ENCODE measurements at places on chromosomes 4 and X. TPM values are rescaled to one million over a fixed set of nuclear protein-coding genes. Genes with fewer than 3 reads are reported as not detected.

DNA sequence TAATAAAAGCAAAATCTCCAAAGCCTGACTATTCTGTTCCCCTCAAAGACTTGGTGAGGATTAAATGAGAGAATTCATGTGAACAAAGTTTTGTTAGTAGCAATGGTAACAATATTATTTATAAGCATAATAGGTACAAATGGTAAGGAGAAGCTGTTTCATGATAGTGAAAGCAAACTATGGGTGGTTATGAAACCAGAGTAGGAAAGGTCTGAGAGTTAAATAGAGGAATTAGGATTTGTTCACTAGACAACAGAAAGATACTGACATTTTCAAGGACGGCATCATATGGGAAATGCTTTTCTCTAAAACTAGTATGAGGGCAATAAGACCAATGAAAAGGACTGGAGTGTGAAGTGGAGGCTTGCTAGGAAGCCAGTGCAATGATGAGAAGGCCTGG, 128.6 kb upstream of the FTHL17 start:
- no peak for DNase-seq

GRCh38 chr4:54556587-54556986, 101.2 kb upstream of the KIT start:
- DNase-seq, result no peak

GRCh38 chr4:25888781-25889180, 25.2 kb upstream of the SMIM20 start:
- no peak for DNase-seq

- DNase-seq, result no peak
These were observed 49.4 kb downstream of the LPAR4 start for GRCh38 chrX:78796916-78797315.

PTPN13 gene
- 65.2 TPM for total RNA-seq

DNA sequence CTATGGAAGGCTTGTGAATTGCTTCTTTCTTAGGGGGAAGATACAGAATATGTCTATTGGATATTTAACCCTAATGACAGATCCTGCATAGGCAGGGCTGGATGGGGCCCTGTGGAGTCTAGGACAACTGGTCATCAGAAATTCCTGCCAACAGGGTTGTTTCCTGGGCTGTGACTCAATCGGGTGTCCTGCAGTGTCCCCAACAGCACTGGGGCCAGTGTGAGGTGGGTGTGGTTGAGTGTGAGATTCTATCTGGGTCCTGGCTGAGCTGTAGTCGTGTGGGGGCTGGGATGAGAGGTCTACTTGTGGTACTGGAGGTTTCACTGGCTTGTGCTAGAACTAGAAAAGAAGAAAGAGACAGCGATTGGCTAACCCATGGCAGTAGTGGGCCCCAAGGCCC, 87.3 kb upstream of the WDR1 start:
- DNase-seq, result no peak

- no peak for DNase-seq
These were observed 45.2 kb upstream of the WDR1 start for GRCh38 chr4:10161840-10162239.

DNA sequence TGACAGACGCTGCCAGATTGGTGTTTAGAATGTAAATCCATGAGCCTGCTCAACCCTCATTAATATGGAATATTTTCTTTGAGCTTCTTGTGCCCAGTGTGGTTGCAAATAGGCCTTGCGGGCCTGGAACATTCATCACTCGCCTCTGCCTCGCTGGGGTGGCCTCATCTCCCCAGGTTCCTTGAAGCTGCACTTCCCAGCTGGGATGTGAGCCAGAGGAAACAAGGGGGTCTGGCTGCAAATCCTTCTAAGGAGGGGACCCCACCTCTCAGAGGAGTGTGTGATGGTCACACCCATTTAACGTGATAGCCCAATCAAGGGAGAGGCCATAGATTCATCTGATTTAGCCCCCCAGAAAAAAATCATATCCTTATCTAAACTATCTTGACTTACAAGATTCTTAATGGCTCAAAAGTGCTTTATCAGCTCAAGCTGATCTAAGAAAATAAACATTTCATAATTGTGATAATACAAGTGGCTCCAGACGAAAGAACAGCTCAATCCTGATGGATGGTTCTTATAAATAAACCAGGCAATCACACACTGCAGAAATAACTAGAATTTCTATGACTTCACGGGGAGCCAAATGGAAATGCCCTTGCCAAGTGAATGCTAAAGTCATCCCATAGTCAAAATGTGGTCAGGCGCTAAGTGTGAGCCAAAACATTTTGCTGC, 189.9 kb downstream of the PTTG2 start:
- no peak for DNase-seq

NUDT9 gene
- 15.1 TPM for total RNA-seq

DNA sequence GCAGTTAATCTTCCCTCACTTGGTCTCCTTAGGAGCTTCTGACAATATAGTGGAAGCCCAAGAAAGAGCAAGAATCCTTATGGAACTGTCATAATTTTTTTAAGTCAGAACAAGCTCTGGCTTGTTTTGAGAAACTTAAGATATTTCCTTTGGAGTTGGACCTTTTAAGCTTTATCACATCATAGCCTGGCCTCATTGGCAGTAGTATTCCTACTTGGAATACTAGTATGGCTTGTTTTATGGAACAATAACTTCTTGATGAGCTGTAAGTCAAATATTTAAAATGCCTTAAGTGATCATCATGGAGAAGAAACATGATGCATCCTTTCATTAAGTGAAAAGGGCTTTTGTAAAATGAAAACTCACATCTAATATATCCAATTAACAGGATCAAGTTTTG, 78.0 kb upstream of the NRK start:
- peak; percentile 79 for DNase-seq

ADH1B gene
- not detected for total RNA-seq

DNA sequence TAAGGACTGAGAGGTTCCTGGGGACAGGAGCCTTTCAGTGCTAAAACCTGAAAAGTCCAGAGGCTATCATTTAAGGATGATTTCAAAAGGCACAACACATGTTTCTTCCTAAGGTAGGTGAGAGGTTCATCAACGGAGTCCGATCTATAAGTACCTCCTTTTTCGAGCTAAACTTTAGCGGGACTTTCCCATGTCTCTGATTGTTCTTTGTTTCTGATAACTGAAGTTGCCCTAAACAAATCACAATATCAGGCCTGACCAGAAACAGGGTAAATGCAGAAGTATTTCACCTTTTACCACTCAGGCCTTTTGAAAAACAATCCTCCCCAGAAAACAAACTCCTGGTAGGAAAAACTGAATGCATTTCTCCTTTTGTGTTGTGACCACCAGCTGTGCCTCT, 17.6 kb downstream of the PIR start:
- DNase-seq, result no peak

DNA sequence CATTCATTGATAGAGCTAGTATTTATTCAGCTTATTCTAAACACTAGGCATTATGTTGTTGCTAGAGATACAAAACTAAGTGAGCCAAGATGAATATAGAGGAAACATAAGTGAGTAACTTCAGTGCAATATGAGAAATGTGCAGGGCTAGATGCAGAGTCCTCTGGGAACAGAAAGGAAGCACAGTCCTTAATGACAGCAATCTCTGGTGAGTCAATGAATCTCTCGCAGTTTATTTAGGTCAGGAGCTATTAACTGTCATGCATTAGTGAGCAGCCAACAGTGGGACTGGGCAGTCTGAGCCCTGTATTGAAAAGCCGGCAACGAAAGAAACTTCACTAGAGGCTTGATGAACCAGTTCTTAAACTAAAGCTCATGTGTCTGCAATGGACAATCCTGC, 598.1 kb upstream of the MAGEB2 start:
- no peak for DNase-seq

- DNase-seq, result no peak
These were observed 35.9 kb downstream of the ADGRG4 start for GRCh38 chrX:136336623-136337022.

RHOH gene
- not detected for total RNA-seq

GRCh38 chr4:139492429-139492828, 38.5 kb downstream of the RAB33B start:
- no peak for DNase-seq

DNA sequence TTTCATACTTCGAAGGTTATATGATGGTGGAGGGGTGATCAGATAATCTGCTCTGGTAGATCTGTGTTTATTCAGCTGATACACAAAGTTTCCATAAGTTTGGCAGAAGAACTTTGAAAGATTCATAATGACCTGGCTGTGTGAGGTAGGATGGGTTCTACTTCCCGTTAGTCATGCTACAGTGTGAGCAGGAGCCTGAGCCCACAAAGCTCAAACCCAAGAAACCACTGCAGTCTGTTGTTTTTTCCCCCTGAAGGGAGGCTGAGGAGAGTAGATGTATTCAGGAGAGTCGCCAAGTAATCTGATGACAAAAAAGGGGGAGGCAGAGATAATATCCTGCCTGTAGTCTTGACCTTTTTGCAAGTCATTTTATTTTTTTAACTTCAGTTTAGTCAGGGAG, 52.8 kb upstream of the PPP3CA start:
- peak; percentile 7 for DNase-seq

MAGEA1 gene
- total RNA-seq, result not detected

DNA sequence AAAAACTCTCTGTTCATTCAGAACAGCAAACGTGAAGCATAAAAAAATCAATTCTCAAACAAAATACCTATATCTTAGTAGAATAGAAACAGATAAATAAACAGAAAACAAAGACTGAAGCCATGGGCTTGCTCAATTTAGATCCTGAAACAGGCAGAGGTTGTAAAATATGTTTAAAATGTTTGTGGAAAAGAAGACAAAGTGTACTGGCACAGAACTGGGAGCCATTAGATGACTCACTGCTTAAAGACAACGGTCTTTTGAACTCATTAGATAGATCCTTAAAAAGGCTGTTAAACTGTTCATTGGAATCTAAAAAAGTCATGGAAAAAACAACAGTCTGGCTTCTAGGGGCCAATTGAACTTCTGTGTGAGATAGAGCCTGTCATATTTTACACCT, 247.0 kb upstream of the NDST4 start:
- peak; percentile 18 for DNase-seq

NAT8L gene
- total RNA-seq, result not detected

DNA sequence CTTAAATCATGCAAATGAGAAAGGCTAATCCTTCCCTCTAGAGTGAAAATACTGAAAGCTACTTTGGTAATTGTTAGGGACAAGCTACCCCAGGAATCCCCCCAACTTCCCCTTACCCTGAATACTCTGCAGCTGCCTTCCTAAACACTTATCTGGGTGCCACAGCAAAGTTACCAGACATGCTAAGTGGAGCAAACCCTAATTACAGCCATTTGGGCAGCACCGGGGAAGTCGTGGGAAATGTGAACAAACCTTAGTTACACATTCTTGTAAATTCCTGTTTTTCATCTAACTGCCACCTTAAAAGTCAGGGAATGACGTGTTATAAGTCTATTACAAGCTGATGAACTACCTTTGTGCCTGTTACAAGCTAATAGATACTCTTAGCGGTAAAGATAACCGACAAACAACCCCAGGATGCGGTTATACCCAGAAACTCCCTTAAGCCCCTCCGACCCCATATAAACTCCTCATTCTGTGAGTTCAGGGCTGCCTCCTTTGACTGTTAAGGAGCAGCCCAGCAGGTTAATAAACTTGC, 66.0 kb upstream of the PLAC8 start:
- no peak for DNase-seq
